ENCODE measurements at places on chromosomes 7 and 10. TPM values are rescaled to one million over a fixed set of nuclear protein-coding genes. Genes with fewer than 3 reads are reported as not detected.

GRCh38 chr7:90666186-90666585, 70.1 kb downstream of the CDK14 start:
- DNase-seq = no peak

DNA sequence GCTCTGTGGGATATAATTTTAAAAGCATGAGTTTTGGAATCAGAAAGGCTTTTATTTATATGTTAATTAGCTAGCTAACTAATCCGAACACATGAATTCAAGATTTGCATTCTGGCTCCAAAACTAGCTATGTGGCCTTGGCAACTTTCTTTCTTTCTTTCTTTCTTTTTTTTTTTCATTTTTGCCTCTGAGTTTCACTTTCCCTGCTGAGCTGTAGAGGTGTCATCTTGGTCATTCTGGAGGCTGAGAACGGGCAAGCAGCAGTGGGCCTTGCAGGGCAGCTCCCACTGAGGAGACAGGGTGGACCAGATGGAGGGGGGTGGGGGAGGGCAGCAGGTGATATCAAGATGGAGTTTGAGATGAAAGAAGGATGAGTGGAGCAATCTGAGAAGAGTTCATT, 24.8 kb upstream of the SFMBT2 start:
- DNase-seq = no peak

The CTAGE15 gene
- 0.73 TPM for polyA plus RNA-seq

The CLRN3 gene
- polyA plus RNA-seq = 22.5 TPM

The PTEN gene
- 77.3 TPM for polyA plus RNA-seq

All from left kidney (tissue), 8 donors.